ENCODE measurements at places on chromosomes 5 and 9.

GRCh38 chr5:10455277-10455670 lies 13.6 kb downstream of the ROPN1L start:
- DNase-seq: no peak

DNA sequence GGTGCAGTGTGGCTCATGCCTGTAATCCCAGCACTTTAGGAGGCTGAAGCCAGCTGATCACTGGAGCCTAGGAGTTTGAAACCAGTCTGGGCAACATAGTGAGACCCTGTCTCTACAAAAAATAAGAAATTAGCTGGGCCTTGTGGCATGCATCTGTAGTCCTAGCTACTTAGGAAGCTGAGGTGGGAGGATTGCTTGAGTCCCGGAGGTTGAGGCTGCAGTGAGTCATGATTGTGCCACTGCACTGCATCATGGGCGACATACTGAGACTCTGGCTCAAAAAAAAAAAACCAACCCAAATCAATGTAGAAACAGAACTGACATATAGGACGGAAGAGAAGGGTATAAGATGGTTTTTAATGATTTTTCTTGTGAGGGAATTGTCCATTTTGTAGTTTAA lies 27.7 kb downstream of the G3BP1 start:
- no peak for DNase-seq

DNA sequence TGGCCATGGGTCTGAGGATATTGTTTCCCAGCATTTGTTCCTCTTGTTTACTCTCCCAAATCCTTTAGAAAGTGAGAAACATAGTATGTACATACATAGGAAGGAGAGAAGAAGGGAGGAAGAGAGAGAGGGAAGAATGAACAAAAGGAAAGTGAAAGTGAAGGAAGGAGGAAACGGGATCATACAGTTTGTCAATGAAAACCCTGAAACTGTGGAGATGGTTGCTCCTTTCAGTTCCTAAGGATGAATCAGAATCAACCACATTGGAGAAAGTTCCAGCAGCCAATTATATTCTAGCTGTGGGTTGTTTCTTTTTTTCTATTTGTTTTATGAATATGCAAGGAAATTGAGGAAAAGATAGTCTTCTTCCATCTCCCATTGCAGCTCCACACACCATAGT lies 396.5 kb downstream of the MLLT3 start:
- DNase-seq: no peak

DNA sequence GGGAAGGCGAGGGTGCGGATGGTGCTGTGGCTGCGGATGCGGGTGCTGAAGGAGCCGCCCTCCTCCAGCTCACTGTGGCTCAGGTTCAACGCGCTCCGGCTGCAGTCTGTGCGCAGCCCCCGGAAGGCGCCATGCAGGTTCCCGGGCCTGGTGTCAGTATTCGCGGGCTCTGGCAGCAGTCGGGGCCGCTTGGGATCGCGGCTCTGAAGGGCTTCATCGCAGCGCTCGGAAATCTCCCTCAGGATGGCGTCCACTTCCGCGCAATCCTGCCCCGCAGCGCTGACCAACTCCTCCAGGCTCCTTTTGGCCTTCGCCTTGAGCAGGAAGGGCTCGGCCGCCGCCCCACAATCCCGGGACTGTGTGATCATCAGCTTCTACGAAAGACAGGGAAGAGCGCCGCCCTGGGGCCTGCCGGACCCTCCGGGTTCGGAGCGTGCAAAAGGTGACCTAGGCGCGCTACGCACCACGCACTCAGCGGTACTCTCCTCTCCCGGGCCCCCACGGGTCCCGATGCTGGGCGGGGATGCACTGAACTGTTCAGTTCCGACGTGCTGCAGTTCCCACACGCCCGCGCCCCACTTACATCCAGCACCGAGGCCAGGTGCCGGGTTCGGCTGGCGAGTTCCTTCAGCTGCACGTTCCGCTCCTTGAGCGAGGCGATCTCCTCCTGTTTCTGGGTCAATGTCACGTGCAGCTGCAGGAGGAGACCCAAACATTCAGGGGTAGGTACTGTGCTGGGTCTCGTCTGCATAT lies 6.5 kb downstream of the MCIDAS start:
- DNase-seq: no peak

- no peak for DNase-seq
Observed at GRCh38 chr9:1051584-1052275, 1.6 kb downstream of the DMRT2 start.

- DNase-seq: no peak
Observed at GRCh38 chr5:54383941-54384340, 71.6 kb upstream of the HSPB3 start.

GRCh38 chr5:36657563-36657995 lies 51.2 kb downstream of the SLC1A3 start:
- no peak for DNase-seq

DNA sequence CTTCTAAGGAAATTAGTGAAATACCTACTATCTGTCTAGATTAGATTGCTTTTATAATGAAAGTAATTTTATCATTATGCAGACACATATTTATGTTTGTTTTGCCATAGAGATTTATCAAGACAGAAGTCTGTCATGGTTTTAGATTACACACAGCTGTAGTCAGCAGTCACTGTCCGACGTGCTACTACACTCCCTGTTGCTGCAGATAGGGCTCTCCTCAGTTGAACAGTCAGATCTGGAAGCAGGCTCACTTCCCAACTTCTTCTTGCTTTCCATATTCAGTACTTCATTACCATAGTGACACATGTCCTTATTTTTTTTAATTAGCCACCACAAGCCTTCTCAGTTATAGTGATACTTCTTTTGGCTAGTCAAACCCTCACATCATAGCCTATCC lies 329.9 kb upstream of the ITGA1 start:
- DNase-seq: no peak

GRCh38 chr9:37719526-37719925 lies 34.1 kb upstream of the TRMT10B start:
- DNase-seq: no peak

DNA sequence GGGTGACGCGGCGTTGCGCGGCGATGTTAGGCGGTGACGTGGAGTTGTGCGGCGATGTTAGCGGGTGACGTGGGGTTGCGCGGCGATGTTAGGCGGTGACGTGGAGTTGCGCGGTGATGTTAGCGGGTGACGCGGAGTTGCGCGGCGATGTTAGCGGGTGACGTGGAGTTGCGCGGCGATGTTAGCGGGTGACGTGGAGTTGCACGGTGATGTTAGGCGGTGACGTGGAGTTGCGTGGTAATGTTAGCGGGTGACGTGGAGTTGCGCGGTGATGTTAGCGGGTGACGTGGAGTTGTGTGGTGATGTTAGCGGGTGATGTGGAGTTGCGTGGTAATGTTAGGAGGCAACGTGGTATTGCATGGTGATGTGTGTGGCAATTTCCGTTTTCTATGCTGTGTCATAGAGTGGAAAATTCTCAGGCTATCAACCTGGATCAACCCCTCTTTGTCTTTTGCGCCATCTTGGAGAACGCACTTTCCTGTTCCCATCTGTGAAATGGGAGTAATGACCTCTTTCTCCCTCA lies 76.0 kb downstream of the ANKRD33B start:
- no peak for DNase-seq

GRCh38 chr9:128411364-128412119 lies 9.1 kb upstream of the CERCAM start:
- DNase-seq: no peak

GRCh38 chr9:89919171-89919681 lies 314.4 kb downstream of the GADD45G start:
- DNase-seq: no peak

DNA sequence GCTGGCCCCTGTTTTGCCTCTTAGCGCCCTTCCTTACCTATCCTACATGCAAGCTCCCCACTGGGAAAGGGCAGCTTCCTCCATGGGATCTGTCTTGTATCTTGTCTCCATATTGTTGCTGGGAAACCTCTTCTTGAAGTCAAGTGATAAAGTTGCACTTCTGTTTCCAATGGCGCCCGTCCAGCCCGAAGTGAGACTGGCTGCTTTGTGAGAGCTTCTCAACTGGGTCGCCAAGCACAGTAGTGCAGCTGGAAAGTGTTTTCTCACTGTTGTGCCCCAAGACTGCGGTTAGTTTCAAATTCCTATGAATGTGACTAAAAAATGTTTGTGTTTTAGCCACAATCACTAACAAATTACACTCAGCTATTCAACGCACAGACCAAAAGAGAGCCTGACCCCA lies 506.6 kb upstream of the MPDZ start:
- DNase-seq: no peak

DNA sequence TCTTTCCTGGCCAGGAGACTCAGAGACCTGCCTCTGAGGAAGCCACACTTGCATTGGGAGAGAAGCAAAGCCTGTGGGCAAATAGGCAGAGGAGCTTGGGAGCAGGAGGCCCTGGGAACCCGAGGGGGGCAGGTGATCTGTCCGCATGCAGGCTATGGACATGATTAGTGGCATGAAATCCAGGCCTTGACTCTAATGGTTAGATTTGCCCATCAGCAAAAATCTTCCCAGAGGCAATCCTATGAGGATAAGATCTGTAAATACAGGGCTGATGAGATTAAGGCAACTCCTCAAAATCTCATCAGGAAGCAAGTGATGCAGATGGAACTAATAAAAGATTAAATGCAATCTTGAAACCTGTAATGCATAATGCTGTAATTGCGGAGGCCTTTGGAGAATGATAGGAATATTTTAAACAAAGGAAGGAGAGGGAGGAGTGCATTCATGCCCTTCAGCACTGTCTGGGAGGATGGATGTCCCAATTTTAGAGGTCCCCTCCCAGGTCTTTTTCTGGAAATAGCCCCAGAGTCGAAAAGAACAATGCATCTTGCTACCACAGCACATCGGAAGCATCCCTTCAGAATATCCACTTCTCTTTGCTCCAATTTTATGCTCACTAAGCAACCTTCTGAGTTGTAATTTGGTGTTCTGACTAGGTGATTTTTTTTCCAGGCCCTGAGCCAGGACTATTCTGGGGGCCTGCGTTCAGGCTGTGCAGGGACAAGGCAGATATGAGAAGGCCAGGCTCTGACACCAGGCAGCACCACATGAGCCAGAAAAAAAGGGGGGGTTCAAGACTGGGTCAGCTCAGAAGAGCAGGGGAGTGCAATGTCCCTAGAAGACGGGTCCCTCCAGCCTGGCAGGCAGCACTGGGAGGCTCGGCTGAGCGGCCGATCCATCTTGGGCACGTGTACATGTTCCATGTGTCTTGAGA lies 66.5 kb downstream of the MED10 start:
- no peak for DNase-seq

DNA sequence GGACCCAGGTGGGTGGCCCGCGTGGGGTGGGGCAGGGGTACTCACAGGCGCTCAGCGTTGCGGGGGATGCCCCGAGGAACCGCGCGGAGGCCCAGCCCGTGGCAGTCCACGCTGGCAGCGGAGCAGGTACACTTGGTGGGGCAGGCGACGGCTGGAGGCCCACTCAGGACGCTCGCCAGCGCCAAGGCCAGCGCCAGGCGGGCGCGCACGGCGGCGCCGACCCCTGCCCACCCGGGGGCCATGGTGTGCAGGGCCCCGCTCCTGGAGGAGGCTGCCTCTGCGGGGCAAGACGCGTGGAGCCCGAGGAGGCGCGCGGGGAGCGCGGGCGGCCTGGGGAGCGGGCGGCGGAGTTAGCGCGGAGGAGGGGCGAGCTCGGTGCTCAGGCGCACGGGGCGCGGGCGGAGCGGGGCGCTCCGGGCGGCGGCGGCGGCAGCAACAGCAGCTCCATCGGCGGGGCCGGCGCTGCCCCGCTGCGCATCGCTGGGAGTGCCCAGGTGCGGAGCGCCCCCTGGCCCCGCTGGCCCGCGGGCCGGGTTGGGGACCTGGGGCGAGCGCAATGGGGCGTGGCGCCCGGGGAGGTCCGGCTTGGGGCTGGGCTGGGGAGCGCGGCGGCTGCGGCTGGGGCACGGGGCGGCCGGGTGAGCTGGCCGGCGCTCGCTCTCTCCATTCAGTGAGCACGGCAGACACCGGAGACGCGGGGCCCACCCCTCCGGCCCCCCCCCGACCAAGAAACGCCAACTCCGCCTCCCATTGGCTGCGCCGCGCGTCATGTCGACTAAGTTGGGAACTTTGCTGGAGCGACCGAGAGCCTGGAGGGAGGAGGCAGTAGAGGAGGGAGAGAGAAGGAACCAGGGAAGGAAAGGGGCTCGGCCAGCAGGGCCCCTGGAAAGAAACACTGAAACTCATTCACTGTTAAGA lies at the start of gene SLIT3:
Gene SLIT3, minus strand, starts transcription at position 672 of the 918 bp plus-strand sequence. Its CDS starts 430 bp downstream, at position 242.
- DNase-seq: no peak

Data from stimulated activated CD8-positive, alpha-beta memory T cell treated with anti-CD3 and anti-CD28 coated beads, Interleukin-15, amount 100 ng/mL, for 4 hours (primary cell).